Erythroblast (primary cell): ENCODE measurements at places on chromosomes 7 and 10.

- DNase-seq: no peak
Measured at GRCh38 chr10:331186-331585, 195.9 kb downstream of the ZMYND11 start.

GRCh38 chr7:114857605-114858004 is 64.3 kb upstream of the MDFIC start:
- no peak for DNase-seq

DNA sequence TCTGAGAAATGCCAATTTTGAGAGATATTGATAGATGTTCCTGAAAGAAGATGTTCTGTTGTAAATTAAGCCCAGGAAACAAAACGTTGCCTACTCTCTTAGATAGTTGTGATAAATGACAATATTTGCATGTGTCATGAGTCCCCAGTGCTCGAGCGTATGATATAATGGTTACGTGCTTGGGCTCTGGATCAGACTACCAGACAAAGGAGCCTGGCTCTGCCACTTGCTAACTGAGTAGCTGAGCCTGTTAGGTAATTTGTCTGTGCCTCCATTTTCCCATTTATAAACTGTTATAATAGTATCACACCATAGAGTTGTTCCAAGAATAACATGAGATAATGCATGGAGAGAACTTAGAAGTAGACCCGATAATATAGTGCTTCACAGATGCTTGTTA is 1.8 kb downstream of the A1CF start:
- no peak for DNase-seq

DNA sequence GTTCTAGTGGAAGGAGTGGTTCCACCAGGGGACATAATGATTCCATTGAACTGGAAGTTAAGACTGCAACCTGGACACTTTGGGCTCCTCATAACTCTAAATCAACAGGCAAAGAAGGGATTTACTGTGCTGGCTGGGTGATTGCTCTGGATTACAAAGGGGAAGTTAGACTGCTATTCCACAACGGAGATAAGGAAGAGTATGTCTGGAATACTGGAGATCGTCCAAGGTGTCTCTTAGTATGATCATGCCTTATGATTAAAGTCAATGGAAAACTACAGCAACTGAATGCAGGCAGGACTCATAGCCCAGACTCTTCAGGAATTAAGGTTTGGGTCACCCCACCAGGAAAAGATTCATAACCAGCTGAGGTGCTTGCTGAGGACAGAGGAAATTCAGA is 310.6 kb upstream of the MGMT start:
- DNase-seq: no peak

DNA sequence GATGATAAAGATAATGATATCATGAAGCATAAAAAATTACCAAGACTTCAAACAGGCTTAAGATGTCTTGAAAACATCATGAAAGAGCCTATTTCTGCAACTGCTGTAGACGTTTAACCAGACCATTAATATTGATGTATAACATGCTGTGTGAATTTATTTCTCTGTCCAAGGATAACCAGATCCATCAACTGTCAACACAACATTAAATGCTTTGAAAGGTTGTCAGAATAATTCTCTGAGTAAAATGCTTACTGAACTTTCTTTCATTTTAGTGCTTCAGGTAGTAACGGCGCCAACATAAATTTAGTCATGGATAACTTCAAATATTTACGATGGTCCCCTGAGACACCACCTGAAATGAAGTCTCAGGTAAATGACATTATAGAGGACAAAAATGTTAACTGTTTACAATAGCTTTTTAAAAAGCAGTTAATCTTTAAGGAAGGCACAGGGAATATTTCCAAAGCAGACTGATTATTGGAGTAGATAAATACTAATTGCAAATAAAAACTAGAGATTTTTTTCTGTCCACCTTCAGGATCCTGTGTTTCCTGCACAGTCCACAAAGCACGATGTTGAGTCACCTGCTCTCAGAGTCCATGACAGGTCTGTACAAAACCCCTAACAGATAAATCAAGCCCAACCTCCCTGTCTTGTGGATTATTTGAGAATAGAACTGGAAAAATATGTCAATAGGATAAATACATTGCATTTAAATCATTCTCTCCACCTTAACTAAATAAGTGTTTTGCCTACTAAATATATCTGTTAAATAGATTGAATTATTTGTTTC is 1213.2 kb downstream of the XPNPEP1 start:
- DNase-seq: no peak

GRCh38 chr7:28029051-28029450 is 151.5 kb downstream of the JAZF1 start:
- no peak for DNase-seq

GRCh38 chr10:5518143-5518542 is 6.6 kb upstream of the CALML3 start:
- no peak for DNase-seq

- no peak for DNase-seq
Measured at GRCh38 chr10:113300617-113301016, 252.2 kb upstream of the HABP2 start.

DNA sequence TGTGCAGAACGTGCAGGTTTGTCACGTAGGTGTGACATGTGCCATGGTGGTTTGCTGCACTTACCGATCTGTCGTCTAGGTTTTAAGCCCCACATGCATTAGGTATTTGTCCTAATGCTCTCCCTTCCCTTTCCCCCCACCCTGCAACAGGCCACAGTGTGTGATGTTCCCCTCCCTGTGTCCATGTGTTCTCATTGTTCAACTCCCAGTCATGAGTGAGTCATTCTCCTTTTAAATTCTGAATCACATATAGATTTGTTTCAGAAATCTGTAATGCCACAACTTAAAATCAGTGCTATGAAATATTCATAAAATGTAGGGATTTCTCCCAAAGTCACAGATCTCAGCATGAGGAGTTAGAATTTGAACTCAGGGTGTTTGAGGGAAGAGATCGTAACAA is 552.5 kb upstream of the MBL2 start:
- no peak for DNase-seq

GRCh38 chr10:127024685-127025435 is 119.6 kb downstream of the DOCK1 start:
- DNase-seq: no peak

DNA sequence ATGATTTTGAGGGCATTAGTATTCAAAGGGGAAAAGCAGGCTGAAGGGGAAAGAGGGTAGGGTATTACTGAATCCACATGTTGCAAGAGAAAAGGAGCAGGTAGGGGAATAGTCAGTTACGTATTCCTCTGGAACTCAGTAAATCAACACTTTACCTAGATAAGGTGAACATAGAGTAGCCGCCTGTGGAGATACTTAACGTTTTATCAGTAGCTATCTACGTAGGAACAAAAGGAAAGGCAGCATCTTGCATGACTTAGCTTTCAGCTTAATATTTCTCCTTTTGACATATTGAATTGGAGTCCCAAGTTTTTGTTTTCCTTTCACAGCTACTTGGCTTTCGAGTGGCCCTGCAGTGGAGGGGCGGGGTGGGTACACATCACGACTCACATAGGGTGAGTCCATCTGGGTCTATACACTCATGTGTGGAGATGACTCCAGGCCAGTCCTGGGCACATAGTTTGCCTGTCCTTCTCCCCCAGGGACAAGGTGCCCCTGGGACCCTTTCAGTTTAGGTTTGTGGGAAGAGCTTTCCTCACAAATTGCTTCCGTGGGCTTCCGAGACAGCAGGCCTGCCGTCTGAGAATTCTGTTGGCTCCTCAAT is 48.1 kb downstream of the CCNY start:
- DNase-seq: peak; percentile 11

DNA sequence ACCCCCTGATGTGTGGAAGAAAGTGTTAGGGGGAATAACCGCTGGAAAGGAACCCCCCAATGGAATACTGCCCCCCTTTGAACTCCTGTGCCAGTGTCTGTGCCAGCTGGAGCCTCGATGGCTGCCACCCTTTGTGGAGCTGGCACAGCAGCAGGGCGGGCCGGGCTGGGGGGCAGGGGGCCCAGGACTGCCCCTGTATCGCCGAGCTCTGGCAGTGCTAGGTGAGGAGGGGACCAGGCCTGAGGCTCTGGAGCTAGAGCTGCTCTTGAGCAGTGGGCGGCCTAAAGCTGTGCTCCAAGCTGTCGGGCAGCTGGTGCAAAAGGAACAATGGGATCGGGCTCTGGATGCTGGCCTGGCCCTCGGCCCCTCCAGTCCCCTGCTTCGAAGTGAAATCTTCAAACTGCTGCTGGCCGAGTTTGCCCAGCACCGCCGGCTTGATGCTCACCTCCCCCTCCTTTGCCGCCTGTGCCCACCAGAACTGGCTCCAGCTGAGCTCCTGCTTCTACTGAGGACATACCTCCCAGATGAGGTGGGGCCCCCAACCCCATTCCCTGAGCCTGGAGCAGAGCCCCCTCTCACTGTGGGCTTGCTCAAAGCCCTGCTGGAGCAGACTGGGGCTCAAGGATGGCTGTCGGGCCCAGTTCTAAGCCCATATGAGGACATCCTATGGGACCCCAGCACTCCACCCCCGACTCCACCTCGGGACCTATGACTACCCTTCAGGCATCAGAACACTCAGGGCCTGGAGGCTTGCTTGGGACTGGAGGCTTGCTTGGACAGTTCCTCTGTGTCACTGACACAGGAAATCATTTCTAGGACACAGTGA is 2.2 kb downstream of the HPS6 start:
- no peak for DNase-seq

DNA sequence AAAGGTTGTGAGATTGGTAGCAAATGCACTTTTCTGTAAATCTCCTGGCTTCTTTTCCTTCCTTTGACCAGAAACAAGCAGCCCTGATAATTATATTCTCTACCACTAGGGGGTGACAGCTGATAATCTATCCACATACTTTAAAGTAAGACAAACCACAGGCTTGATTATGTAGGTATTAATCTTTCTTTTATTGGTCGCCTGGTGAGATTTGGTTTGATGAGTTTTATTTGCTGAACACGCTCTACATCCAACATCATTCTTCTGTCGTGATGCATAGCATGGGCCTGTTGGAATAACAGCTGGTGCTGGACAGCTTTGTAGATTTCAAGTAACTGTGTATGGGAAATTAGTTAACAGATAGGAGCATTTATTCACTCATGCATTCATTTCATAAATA is 63.5 kb downstream of the ZNF365 start:
- peak; percentile 67 for DNase-seq

DNA sequence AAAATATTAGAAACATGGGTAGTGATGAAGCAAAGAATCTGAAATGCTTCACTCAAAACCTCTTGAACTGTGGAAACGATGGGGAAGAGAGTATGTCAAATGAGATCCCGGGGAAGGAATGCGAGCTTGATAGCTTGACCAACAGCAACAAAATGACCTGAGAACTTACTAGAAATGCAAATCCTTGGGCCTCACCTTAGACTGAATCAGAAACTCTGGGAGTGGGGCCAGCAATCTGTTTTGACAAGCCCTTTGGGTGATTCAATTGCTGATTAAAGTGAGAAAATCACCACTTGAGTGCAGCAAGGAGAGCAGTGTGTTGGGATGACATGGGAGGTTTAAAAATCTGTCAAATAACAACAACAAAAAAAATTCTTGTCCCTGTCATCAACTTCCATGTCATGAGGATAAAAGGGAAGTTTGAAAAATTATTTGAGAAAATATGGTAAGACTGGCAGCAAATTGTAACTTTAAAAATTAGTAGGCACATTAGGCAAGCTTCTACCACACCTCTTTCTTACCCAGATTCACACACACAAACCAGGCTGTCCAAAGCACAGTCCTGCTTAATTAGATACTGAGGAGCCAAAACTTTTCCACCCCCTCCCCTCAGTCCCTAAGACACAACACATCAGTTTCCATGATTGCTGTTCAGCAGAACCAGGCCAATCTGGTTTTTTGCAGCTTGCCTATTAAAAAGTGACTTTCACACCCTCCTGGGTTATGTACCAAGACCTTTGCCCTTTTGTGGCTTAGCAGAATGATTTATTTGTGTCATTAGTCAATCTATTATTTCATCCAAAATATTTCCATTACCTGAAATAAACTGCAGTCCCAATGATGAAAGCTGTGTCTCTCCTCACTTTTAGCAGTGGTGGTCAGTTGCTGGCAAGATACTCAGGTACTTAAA is 15.6 kb downstream of the CALCR start:
- no peak for DNase-seq

- DNase-seq: no peak
Measured at GRCh38 chr10:9189448-9189847, 1135.0 kb downstream of the GATA3 start.

- no peak for DNase-seq
Measured at GRCh38 chr7:92916770-92917224, 80.4 kb upstream of the CDK6 start.
